ENCODE measurements at places on chromosomes 11 and 22.

GRCh38 chr11:19646308-19646707 is 66.3 kb upstream of the NAV2 start:
- no peak for DNase-seq

GRCh38 chr11:133011604-133012003 is 520.7 kb downstream of the OPCML start:
- DNase-seq: no peak

DNA sequence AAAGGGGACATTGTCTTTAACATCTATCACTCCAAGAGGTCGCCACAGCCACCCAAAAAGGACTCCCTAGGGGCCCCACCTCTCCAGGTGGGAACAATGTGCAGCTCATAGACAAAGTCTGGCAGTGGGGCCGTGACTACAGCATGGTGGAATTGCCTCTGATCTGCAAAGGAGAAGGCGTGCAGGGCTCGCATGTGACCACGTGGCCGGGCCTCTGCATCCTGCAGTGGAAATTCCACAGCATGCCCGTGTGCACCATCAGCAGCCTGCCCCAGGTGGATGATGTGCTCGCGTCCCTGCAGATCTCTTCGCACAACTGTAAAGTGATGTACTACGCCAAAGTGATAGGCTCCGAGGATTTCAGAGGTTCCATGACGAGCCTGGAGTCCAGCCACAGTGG is 18.5 kb downstream of the ALKBH3 start:
- DNase-seq: no peak

- DNase-seq: no peak
Observed at GRCh38 chr11:118883368-118884071, at the start of gene CXCR5. Gene CXCR5 (plus strand): TSS chr11:118883892. CDS start chr11:118883942, 50 bp downstream.

DNA sequence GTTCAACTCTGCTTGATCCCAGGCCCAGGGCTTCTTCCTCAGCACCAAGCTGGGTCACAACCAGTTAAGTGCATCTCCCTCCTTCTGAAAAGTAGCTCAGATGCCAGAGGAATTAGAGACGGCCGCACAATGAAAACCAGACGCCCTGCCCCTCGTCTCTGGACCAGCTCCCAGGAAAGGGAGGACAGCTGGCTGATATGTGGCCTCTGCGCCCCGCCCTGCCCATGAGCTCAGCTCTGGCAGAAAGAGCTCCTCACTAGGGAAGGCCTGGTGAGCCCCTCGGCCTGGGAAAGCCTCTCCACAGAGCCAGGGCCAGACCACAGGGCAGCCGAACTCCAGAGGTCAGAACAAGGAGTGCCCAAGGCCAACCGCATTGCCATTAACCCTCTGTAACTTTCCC is 18.1 kb upstream of the SCGB1A1 start:
- DNase-seq: no peak

- no peak for DNase-seq
Observed at GRCh38 chr11:62150887-62151736, 27.3 kb downstream of the INCENP start.

DNA sequence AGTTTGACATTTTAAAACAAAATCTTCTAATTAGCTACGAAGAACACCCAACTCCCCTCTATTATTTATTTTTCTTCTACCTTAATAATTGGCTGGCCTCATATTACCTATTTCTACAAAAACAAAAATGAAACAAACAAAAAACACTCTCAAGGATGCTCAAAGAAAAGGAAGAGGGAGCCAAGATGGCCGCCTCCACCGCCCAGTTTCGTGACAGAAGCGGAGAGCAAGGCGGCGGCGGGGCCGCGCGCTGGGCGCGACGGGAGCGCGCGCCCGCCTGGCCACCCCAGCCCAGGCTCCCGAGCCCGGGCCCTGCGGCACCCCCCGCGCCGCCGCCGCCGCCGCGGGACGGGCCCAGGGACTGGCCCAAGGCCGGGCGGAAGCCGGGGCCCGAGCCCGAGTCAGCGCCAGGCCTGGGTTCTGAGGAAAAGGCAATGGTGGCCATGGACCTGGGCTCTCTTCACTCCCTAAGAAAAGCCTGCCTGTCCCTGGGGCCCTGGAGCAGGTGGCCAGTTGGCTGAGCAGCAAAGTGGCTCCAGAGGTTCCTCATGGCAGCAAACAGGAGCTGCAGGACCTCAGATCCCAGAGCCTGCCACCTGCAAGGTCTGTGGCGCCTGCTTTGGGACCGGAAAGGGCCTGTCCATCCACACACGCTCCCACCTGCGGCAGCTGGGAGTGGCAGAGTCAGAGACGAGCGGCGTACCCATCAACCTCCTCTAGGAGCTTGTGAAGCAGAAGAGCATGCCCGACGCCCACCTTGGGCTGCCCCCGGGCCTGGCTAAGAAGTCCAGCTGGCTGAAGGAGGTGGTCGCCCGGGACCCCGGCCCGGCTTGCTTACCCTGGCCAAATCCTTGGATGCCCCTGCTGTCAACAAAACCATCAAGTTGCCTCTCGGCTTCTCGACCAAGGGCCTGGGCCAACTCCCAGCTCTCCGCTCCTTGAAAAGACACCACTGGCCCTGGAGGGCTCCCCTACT is 543.2 kb upstream of the CCDC179 start:
- no peak for DNase-seq

- no peak for DNase-seq
Observed at GRCh38 chr11:74347381-74347780, 35.9 kb upstream of the P4HA3 start.

DNA sequence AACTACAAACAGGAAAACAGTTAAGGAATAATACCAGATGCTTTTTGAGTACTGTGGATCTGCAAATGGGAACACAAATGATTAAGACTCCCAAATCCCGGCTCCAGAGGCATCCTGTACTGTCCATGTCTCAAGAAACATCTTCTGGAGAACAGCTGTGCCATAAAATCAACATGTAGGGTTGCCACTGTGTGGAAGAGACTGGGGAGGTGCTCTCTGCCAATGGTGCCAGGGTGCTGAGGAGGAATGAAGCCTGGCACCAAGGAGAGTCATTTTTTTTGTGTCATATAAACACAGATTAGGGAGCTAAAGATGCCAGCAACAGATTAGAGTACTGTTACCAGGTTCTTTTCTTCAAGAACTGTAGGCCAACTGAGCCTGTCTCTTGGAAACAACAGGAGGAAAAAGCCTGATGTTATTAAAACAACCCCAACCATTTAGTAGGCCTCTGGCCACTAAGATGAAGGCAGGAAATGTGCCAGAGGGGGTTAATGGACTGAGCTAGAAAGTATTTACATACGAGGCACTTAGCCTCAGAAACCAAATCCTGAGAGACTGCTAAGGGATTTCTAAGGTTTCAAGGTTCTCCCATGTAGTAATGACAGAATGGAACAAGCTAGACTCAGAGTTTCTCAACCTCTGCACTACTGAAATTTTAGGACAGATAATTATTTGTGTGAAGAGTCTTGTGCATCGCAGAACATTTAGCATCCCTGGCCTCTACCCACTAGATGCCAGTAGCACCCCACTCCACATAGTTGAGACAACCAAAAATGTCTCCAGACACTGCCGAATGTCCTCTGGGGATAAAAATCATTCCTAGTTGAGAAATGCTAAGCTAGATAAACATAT is 54.6 kb upstream of the CHRM4 start:
- DNase-seq: no peak

- no peak for DNase-seq
Observed at GRCh38 chr11:74055938-74056337, 47.1 kb upstream of the UCP3 start.

- no peak for DNase-seq
Observed at GRCh38 chr11:12798609-12799011, 124.4 kb downstream of the TEAD1 start.

GRCh38 chr11:104997288-104997687 is 25.7 kb downstream of the CASP5 start:
- DNase-seq: no peak

DNA sequence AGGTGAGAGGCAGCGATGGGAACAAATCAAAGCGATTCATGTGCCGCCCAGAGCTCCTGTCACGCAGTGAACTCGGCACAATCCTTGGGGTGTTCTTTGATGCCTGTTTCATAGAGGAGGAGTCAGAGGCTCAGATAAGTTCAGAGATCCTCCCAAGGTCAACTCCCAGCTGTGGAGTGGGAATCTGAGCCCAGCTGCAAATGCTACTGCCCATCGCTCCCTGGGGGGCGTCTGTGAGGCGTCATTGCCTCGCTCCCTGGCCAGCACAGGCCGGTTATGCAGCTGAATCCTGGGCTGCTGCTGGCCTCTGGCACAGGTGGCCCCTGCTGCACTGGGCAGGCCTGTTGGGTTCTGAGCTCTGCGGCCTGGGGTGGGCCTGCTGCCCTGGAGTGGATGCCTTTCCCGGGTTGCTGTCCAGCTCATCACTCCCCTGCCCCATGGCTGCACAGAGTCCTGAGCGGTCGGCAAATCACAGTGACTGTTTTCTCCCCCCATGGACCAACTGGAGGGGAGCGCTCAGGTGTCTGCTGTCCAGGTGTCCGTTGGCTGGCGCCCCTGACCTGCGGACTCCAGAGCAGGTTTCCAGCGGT is 36.3 kb upstream of the SHISAL1 start:
- no peak for DNase-seq

- DNase-seq: no peak
Observed at GRCh38 chr11:64276653-64277431, 7.6 kb downstream of the BAD start.

DNA sequence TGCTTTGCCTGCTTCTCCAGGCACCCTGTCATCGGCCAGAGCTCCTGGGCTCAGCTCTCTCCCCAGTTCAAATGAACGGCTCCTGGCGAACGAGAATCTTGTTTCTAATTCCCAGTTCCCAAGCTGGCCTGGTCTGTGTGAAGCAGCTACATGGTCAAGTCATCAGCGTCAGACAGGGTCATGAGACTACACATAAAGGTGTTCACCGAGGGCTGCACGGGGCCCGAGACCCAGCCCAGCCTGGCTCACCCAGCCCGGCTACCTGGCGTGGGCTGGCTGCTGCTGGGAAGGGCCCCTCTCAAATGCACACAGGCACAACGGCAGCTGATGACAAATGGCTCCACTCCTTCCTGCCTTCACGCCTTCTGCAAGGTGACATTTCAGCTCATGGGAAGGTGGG is 14.6 kb upstream of the CELSR1 start:
- DNase-seq: no peak

- no peak for DNase-seq
Observed at GRCh38 chr11:132088551-132088950, 718.1 kb downstream of the NTM start.

GRCh38 chr11:8758619-8759169 is 76.1 kb downstream of the RPL27A start:
- no peak for DNase-seq

- no peak for DNase-seq
Observed at GRCh38 chr22:29149841-29150555, 55.7 kb upstream of the EMID1 start.

DNA sequence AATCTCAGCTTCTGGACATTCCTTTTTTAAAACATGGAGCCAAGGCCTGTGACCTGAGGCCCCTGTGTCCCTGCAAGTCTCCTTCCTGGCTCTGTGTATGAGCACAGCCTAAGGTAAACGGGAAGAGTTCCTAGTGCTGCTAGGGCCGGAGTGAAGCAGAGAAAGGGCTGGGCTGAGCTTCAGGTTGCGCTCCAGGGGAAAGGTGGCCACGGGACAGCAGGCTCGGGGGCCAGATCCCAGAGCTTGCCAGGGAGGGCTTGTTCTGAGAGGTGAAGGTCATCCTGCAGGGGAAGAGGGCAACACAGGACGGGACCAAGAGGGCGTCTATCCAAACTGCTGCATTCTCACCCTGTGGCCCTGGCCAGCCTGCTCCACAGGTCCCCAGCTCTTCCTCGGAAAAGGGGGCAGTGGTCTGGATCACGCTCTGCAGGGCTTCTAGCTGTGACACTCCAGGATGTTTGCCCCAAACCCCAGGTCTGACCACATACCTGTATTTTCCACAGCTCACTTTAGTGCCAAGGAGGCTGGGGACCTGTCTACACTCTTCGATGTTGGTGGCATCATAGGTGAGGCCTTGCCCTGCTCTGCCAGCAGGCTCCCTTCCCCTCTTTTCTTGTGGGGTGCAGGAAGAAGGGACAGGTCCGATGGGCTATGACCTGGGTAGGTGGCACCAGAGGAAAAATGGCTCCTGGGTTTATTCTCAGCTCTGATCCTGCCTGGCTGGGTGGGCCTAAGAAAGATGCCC is 20.4 kb downstream of the SLC37A2 start:
- DNase-seq: no peak

DNA sequence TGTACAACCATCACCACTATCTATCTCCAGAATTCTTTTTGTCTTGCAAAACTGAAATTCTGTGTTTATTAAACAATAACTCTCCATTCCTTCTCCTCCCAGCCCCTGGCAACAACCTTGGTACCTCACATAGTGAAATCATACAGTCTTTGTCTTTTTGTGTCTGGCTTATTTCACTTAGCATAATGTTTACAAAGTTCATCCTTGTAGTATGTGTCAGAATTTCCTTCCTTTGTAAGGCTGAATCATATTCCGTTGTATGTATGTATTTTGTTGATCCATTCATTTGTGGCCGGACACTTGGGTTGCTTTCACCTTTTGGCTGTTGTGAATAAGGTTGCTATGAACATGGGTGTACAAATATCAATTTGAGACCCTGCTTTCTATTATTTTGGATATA is 243.7 kb upstream of the TBCEL start:
- no peak for DNase-seq

DNA sequence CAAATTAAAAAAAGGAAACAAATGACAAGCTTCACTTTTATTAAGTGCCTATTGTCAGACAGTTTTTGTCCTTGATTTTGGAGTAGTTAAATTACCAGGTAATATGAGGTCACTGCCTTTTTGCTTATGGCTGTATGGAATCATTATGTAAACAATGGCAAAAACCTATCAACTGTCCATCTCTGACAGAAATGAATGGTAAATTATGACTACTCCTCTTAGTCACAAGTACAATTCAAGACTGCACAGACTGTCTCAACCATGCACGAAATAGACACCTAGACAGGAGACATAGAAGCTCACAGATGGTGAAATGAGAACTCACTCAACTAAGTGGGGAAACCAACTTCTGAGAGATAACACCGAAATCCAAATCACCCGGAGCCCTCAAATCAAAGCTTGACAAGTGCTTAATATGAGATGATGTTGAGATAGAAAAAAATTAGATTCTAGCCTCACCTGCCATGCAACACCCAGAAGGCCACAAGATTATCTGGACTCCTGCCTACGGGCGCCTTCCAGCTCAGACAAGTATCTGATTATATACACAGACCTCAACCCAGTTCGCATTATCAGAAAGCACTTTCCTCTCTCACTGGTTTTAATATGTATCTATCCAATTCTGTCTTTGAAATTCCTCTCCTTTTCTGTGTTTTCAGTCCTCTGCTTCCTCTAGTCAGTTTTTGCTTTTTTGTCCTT is 199.3 kb downstream of the CADM1 start:
- no peak for DNase-seq

DNA sequence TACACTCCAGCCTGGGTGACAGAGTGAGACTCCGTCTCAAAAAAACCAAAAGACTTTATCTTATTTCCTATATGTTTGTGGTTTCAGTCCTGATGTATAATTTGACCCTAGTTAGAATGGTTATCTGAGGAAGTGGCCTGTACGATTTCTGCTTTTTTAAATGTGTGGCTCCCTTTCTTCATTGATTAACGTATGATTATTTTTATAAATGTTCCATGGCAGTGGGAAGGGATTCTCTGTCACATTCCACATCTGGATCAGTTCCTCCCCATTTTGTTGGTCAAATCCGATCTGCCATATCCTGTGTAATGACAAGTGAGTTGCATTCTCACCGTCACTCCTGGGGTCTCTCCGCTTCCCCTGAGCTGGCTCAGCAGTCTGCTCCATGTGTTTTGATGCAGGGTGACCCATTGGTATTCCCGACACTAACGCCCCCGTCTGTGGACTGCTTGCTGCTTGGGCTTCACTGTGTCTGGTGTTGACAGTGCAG is 20.3 kb downstream of the NEAT1 start:
- DNase-seq: no peak

Measured in NCI-H748 treated with DMSO at 0.1 percent for 48 hours (cell line).